ENCODE measurements at places on chromosomes 5 and 9. TPM values are rescaled to one million over a fixed set of nuclear protein-coding genes. Genes with fewer than 3 reads are reported as not detected.

Gene SPINK4
- not detected for total RNA-seq

Gene PCDHB12
- 15.0 TPM for total RNA-seq

Gene MYOT
- not detected for total RNA-seq

Gene TMEM215
- 0.25 TPM for total RNA-seq

Gene FLT4
- 2.0 TPM for total RNA-seq

Gene SLC6A18
- not detected for total RNA-seq

Gene GABBR2
- 47.2 TPM for total RNA-seq

Gene ELOVL7
- total RNA-seq: 3.9 TPM

Gene CENPK
- 5.4 TPM for total RNA-seq

Gene KCNV2
- total RNA-seq: not detected

Gene TRPM3
- 22.1 TPM for total RNA-seq

Gene HNRNPK
- total RNA-seq: 543 TPM

Gene C5orf46
- total RNA-seq: not detected

Gene FGD3
- total RNA-seq: 18.7 TPM

Gene LCN1
- not detected for total RNA-seq

Gene SPATA31D4
- not detected for total RNA-seq

Gene BARX1
- not detected for total RNA-seq

Gene LCN12
- 0.74 TPM for total RNA-seq

Gene TXNDC8
- not detected for total RNA-seq

Gene FCN2
- not detected for total RNA-seq

Gene MOB3B
- 7.6 TPM for total RNA-seq

Gene AJM1
- 2.5 TPM for total RNA-seq

Gene SPATA31C1
- not detected for total RNA-seq

Gene FAM221B
- total RNA-seq: not detected

Gene CDH10
- total RNA-seq: 53.4 TPM

Gene SMIM23
- not detected for total RNA-seq

Gene LCN9
- total RNA-seq: not detected

Gene MEIKIN
- total RNA-seq: not detected

Gene ADGRV1
- 150 TPM for total RNA-seq

Gene ZBED3
- total RNA-seq: 3.2 TPM

Gene LIX1
- total RNA-seq: 4.7 TPM

Gene PRLR
- total RNA-seq: 1.5 TPM

Gene LOX
- 5.9 TPM for total RNA-seq

Gene FAM219A
- total RNA-seq: 28.8 TPM

Gene MELK
- total RNA-seq: 3.9 TPM

Gene ZDHHC11B
- total RNA-seq: 3.9 TPM

Gene RASGEF1C
- total RNA-seq: 21.4 TPM

Gene SHISAL2B
- total RNA-seq: 0.49 TPM

Gene REEP2
- total RNA-seq: 73.5 TPM

Gene TAF11L10
- total RNA-seq: not detected

Gene OR1J2
- total RNA-seq: not detected

Gene CFAP157
- total RNA-seq: under 0.01 TPM

Gene ENTPD8
- not detected for total RNA-seq

Gene KIF20A
- 2.2 TPM for total RNA-seq

Gene FSTL4
- total RNA-seq: 0.98 TPM

Gene PLPP7
- total RNA-seq: 5.2 TPM

Gene CER1
- total RNA-seq: not detected

Gene ORM1
- total RNA-seq: not detected

Gene DMRTA1
- 0.25 TPM for total RNA-seq

Gene CEP72
- total RNA-seq: 3.2 TPM

Gene ASTN2
- total RNA-seq: 27.3 TPM

Gene SMAD5
- total RNA-seq: 23.6 TPM

Gene PCDHB3
- total RNA-seq: 9.8 TPM

Gene ORM2
- total RNA-seq: not detected

Gene FBP2
- not detected for total RNA-seq

Gene SV2C
- total RNA-seq: 1.5 TPM

Gene CATSPER3
- total RNA-seq: not detected

Gene GARNL3
- 49.7 TPM for total RNA-seq

Gene MRPL41
- 13.8 TPM for total RNA-seq

All from temporal lobe (tissue), 4 donors.